ENCODE measurements at places on chromosomes 2 and 18.

- no peak for DNase-seq
These were observed 88.5 kb downstream of the RBBP8 start for GRCh38 chr18:23021623-23022022.

- no peak for DNase-seq
These were observed 24.6 kb downstream of the ARL6IP6 start for GRCh38 chr2:152743002-152743401.

- DNase-seq = no peak
These were observed 72.6 kb upstream of the SMAD7 start for GRCh38 chr18:49023271-49023937.

DNA sequence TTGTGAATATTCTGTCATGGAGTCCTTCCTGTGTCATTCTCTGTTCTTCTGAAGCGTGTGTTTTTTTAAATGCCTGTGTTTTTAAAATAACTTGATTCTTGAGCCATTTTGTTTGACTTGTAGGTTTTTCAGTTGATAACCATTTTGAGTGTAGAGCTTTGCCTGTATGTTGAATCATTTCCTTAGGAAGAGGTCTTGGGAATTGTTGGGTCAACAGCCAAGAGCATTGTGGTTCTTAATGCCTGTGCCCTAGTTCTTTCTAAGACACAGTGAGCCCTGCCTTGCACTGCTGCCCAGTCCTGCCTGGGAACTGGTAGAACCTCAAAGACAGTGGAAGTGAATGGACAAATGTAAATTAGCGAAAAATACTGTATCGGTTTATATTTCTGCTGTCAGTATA, 25.9 kb downstream of the RAB12 start:
- DNase-seq = no peak
